ENCODE measurements at places on chromosomes 12 and 14.

GRCh38 chr14:104972301-104973134 lies 5.7 kb downstream of the AHNAK2 start:
- DNase-seq: no peak

DNA sequence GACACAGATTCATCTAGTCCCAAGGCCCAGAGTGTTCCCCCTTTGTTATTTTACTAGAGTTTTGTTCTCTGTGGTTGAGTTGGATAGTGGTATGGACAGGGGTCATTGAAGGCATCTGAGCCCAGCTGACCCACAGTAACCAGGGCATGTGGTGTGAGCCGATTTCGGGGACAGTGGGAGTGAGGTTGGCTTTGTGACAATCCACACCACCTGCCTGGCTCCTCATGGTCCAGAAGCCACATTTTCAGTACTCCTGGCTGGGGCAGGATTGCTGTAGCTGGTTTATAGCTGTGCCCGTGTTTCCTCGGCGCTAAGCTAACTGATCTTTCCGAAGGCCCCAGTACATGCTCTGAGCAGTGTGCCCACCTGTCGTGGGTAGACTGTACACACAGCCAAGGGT lies 116.0 kb downstream of the TSPAN9 start:
- no peak for DNase-seq

DNA sequence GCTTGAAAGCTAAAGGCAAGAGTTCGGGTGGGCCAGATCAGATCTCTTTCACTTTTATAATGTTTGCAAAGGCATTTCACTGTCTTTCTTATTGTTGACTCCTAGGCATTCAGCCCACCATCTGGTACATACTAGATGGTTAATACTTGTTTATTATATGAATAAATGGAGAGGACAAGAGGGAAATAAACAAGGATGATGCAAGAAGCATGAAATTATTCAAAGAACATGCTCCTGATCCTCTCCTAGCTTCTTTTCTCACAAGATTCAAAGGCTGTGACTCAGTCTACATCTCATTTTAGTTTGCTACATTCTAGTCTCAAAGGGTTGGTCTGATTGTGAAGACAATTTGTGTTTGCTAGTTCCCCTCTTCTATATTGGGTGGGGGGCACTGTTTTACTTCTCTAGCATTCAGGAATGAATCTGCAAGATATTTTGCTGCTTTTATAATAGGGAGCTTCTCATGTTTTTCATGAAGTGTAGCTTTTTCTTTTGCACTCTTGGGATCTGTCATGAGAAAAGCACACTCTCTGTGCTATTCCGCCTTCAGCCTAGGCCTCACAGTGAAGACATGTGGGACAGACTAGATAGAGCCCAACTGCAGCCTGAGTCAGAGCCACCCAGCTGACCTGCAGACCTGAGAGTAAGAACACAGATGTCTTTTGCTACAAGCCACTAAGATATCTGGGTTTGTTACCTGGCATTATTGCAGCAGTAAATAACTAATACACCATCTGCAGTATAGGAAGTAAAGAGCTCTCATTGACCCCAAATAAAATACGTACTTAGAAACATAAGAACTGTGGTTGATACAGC lies 65.7 kb downstream of the PTHLH start:
- DNase-seq: no peak

DNA sequence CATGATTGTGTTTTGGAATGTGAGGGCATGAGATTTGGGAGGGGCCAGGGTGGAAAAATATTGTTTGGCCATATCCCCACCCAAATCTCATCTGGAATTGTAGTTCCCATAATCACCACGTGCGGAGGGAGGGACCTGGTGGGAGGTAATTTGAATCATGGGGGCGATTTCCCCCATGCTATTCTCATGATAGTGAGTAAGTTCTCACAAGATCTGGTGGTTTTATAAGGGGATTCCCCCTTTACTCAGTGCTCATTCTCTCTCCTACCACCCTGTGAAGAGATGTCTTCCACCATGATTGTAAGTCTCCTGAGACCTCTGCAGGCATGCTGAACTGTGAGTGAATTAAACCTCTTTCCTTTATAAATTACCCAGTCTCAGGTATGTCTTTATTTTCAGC lies 15.7 kb downstream of the OR10P1 start:
- DNase-seq: no peak

DNA sequence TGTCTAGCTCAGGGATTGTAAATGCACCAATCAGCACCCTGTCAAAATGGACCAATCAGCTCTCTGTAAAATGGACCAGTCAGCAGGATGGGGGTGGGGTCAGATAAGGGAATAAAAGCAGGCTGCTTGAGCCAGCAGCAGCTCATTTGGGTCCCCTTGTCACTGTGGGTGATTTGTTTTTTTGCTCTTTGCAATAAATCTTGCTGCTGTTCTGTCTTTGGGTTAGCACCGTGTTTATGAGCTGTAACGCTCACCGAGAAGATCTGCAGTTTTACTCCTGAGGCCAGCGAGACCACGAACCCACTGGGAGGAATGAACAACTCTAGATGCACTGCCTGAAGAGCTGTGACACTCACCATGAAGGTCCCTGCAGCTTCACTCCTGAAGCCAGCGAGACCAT lies 134.1 kb upstream of the LMNTD1 start:
- DNase-seq: no peak

- DNase-seq: no peak
These were observed 1.7 kb downstream of the SMOC1 start for GRCh38 chr14:69880893-69881292.

GRCh38 chr12:79982086-79983062 lies 47.5 kb upstream of the PPP1R12A start:
- no peak for DNase-seq

GRCh38 chr14:54529811-54530210 lies 20.1 kb downstream of the CGRRF1 start:
- peak; percentile 41 for DNase-seq
